ENCODE measurements at places on chromosomes 16 and 17.
A peak's percentile ranks its signal among the peaks of the same experiment; 100 is the strongest.

DNA sequence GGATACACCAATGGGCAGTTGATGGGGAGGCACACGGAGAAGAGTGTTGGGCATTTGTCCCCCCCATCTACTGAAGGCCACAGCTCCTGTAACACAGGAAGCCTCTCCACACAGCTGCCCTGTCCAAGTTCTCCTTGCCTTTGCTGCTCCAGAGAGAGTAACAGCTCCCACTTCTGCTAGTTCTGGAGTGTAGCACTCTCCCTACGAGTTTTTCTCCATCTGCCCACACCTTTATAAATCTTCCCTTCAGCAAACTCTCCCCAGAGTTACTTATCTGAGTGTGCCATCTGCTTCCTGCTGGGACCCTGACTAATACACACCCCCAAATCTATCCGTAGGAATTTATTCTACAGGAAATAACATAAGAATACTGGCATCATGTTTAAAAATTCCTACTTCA is 42.6 kb upstream of the ERN1 start:
- no peak for DNase-seq

DNA sequence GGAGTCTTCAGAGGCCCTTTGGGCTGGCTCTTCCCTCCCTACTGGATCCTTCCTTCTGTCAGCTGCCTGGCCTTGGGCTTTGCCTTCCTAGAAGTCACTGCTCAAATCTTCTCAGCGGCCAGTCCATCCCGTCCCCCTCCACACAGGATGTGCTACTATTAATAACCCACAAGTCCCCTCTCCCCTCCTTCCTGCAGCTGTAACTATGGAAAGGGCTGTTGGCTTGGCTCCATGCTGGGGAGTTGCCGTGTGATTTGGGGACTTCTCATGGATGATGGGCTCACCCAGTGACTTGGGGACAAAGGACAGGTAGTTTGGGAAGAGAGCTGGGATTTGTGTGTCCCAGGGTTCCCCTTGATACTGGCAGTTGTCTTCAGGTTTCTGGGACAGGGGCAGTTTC is 19.4 kb downstream of the TMEM94 start:
- DNase-seq: no peak

GRCh38 chr17:10745231-10745630 is 15.4 kb upstream of the TMEM220 start:
- no peak for DNase-seq

DNA sequence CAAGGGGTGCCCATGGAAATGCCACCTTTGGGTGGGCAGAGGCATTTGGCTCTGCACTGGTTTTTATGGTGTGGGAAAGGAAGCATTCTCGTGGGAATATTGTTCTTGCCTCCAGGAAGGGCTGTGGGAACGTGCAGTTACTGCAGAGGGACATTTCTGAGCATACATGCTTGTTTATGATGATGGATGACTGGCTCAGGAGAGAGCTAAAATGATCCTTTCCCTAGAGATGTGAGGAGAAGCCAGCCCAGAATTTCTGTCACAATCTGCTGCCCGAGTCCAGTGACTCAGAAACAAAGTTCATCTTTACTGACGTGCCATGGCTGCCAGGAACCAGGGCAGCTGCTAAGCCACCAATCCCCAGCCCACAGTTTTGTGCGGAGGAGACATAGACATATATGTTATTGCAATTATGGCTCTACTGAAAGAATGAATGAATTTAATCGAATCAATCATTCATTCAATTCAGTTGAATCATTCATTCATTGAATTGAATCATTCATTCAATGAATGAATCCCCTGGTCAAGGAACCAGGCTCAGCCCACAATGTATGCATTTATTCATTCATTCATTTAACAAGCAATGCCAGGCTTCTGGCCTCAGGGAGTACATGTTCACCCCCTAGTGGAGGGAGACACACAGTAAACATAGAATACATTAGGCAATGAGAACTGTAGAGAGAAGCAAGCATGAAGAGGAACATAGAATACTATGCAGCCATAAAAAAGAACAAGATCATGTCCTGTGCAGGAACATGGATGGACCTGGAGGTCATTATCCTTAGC is 414.4 kb upstream of the HSBP1 start:
- no peak for DNase-seq

- no peak for DNase-seq
These were observed 433.3 kb downstream of the CA10 start for GRCh38 chr17:51725185-51725584.

GRCh38 chr17:19336938-19337711 is 25.4 kb downstream of the B9D1 start:
- DNase-seq: no peak

DNA sequence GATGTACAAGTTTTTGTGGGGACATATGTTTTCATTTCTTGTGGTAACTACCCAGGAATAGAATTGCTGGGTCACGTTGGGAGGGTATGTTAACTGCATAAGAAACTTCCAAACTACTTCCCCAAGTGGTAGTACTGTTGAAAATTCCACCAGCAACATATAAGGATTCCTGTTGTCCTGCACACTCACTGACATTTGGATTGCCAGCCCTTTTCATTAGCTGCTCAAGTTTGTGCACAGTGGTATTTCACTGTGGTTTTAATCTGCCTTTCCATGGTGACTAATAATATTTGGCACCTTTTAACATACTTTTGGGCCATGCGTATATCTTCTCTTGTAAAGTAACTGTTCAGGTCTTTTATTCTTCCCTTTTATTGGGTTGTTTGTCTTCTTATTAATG is 103.3 kb downstream of the GNAO1 start:
- DNase-seq: no peak

DNA sequence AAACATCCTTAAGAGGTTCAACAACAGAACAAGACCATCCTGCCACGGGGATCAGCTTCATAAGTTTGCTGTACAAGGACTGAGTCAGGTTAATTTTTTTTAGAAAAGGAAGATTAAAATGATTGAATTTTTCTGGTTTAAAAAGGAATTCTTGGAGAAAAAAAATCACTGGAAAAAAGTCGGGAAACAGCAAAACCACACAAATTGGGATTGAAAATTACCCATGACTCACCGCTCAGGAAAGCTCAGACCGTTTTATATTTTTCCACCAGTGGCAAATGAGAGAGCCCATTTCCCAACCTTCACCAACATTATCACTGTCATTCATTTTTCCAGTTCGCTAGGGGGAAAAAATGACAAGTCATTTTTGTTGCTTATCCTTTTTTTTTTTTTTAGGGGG is 46.6 kb downstream of the MRM3 start:
- no peak for DNase-seq

DNA sequence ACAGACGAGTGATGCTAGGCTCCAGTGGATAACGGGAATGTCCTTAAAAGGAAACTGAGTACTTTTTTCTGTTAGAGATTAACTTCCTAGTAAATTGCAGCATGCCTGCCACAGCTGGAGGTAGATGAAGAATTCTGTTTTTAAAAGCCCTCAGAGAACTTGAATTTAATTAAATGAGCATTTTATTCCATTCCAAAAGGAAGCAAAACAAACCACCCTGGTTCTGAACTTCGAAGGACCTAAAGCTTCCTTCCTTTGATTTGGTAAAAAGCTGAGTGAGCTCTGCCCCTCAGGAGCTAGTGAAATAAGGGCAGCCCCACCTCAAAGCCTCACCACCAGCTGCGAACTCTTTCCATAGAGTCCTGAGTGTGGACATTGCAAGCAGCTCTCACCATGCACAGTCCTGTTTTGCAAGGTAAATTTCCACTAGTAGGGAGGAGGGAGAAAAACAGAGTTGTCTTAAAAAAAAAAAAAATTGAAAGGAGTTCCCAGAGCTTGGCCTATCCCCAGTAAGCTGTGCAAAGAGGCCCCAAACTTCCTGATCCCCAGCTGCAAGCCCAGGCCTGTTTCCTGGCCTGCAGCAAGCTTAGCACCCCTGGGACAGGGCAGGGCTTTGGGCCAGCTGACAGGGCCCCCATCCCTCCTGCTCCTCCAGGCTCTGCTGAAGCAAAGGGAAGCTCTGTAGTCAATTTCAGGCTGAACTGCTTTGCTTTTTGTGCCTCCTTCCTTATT is 11.2 kb downstream of the CHD9NB start:
- DNase-seq: no peak

- DNase-seq: peak; percentile 45
These were observed 725 bp upstream of the SPHK1 start for GRCh38 chr17:76383546-76384221.

GRCh38 chr17:83195330-83196023 is 116.1 kb downstream of the METRNL start:
- DNase-seq: no peak

- no peak for DNase-seq
These were observed 222.8 kb upstream of the SDK2 start for GRCh38 chr17:73867056-73867455.

DNA sequence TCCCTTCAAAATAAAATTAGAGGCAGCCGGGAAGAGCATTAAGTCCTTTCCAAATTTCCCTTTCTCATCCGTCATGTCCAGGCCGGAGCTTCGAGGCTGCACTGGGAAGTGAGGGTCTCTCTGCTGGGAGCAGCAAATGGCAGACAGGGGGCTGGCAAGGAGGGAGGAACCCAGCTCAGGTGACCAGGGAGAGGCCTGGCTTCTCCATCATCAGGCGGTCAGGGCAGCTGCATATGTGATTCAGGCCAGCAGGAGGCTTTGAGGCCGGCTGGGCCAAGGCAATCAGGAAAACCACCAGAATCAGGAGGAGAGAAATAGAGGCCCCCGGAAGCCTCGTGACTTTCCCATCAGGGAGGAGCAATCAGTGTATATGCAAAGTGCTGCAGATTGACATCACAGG is 85.0 kb upstream of the RPL38 start:
- no peak for DNase-seq

- DNase-seq: no peak
These were observed 44.4 kb downstream of the ACTG1 start for GRCh38 chr17:81468111-81468769.

GRCh38 chr17:36950027-36950426 is 1.3 kb downstream of the AATF start:
- DNase-seq: no peak

DNA sequence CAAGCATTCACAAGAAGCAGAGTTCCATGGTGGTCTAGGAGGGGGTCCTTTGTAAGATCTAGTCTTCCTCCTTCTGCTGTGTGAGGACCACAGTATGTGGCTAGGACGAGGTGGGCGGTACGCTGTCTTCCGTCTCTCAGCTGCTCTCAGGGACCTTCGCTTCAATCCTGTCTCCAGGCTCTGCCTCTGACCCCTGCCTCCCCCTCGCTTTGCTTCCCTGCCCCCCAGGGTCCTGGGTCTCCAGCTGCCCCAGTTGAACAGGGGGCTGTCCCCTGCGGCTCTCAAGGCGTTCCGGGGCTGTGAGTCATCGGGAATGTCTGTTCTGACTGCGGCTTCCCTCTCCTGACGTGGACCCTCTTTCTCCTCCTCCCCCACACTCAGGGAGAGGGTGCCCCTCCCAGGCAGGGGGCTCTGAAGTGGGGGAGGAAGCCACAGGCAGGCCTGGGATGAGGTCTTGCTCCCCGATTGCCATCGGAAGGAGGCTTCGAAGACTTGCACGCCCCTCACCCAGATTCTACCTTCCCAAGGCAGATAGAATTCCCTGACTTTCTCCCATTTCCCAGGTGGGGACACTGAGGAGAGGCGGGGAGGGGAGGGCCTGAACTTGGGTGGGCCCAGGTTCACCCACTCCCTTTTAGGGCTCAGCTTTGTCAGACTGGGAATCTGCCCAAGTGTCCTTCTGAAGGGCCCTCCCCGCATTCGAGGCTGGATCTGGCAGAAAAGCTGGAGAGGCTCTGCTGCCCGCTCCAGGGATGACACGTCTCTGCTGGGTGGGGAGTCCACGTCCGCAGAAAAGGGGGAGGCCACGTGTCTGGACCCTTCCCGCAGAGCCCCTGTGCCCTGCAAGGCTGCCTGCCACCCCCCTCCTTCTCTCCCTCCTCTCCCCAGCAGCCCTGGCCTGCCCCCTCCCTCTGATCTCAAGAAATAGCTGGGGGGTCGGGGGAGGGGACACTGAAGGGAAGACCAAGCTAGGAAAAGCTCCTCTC is 9.1 kb upstream of the COL1A1 start:
- no peak for DNase-seq

GRCh38 chr16:83233153-83233552 is 574.6 kb upstream of the HSBP1 start:
- no peak for DNase-seq

GRCh38 chr17:55005520-55005919 is 37.0 kb downstream of the STXBP4 start:
- DNase-seq: no peak
